ENCODE measurements at places on chromosomes 2 and 18.

DNA sequence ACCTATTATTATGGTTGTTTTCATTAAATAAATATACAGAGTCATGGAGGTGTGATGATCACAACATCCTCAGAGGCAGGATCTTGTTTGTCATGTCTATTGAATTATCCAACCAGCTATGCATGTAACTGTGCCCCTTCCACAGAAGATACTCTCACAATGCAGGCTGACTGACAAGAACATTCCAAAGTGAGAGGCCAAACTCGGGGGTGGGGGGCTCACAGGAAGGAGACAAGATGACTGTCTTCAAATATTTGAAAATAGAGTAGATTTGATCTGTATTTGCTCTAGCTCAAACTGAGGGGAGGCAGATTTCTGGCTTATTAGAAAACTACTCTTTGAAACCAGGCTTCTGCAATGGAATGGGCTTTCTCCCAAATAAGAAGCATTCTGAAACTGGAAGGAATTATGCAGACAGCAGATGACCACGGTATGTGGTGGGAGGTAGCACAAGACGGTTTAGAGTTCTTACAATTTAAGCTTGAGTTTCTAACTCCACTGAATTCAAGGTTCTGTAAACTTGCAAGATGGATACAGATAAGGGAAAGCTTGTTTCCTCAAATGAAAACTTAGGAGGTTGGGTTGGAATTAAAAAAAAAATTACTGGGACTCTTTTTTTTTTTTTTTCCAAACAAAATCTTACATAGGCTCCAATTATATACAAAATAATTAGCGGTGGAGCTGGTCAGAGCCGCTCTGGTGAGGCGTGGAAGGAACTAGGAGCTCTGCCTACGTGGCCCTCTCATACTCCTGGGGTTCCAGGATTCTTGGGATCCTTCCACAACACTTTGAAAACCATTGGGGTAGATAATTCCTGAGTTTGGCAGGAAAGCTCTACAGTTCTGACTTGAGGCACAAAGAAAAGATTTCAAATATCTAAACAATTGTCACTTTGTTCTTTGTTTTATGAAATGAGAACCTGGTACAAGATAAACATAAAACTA is 79.3 kb downstream of the PLA2R1 start:
- no peak for DNase-seq

DNA sequence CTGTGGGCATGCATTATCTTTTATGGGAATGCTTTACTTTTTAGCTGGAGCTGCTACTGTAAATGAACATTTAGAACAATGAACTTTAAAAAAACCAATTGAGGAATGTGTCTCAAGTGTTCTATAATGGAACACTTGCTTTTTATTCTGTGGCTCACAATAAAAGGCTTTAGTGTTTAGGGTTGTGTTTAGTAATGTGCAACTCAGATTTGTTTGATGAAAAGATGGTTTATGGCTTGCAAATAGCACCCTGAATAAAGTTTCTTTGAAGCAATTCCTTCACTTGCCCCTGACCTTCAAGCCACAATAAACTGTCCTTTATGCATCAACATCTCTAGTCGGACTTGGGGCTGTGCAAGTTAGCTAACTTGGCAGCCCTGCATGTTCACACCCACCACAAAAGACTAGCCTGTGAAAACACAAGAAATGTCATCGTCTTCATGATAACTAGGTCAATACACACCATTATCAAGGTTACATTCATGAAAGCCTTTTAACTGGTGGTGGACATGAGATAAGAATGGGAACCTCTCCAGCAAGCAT is 98.7 kb downstream of the MYO1B start:
- DNase-seq = no peak

GRCh38 chr2:222025881-222026271 is 272.9 kb downstream of the PAX3 start:
- DNase-seq = no peak

GRCh38 chr2:83481436-83481835 is 977.6 kb downstream of the SUCLG1 start:
- DNase-seq = no peak

- no peak for DNase-seq
Measured at GRCh38 chr2:206700156-206700555, 18.0 kb downstream of the DYTN start.

- no peak for DNase-seq
Measured at GRCh38 chr2:54085069-54085468, 30.3 kb upstream of the ACYP2 start.

- DNase-seq = no peak
Measured at GRCh38 chr2:144470816-144471215, 49.1 kb downstream of the ZEB2 start.

GRCh38 chr2:197677483-197677882 is 2.1 kb upstream of the RFTN2 start:
- DNase-seq = no peak

DNA sequence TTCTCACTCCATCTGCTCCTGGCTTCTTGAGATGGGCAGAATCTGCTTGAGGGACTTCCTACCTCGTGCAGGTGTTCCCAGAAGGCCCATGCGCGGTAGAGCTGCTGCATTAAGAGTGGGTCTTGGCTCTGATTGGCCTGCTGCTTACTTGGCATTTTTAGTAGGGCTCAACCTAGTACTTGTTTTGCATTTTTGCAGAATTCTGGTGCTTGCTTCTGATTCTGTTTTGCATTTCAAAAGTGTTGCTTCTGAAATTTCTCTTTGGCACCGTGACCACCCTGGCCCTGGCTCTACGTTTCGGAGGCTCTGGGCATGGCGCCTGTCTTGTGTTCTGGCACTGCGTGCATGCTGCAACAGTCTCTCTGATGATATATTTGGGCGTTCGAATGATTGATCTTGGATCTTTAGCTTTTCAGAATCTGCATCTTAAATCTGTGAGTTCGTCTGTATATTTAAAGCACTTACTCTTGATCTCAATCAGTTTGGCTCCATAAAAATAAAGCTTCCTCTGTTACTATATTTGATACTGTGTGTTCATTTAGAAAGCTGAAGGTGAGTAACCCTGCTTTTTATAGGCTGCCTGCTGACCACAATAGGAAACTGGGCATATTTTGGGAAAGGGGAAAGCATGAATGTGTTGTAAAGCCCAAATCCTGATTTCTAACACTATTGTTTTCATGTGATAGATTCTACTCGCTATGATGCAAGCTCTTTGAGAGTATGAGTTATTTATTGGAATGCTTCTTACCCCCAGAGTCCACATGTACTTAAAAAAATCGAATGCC is 22.2 kb downstream of the EFR3B start:
- DNase-seq = peak; percentile 74

GRCh38 chr2:84856787-84857186 is 24.1 kb downstream of the TRABD2A start:
- no peak for DNase-seq

DNA sequence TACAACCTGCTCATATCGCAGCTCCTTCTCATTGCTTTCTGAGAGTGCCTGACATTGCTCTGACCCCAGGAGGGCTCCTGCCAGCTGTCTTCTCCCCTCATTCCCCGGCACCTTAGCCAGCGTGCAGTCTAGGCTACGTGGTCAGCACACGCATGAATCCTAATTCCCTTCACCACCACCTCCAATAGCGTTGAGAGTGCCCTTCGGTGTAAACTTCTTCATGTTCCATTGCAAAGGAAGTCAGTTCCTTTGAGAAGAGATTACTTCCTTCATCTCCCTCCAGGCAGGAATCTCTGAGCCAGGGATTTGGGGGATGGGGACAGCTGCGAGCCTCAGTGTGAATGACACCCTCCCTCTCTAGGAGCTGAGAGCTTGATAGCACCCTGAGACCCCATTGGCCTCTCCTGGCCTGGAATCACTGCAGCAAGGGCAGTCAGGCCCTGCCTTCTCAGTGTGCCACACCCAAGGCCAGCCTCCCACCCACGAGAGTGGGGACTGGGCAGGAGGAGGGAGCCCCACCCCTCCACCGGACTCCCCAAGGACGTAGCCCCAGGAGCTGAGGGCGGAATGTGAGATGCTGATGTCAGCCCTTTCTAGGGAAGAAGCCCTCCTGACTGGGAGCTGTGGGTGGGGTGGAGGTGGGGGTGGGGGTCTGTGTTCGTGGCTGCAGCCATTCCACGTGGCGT is 53.4 kb downstream of the SLC66A2 start:
- DNase-seq = no peak

DNA sequence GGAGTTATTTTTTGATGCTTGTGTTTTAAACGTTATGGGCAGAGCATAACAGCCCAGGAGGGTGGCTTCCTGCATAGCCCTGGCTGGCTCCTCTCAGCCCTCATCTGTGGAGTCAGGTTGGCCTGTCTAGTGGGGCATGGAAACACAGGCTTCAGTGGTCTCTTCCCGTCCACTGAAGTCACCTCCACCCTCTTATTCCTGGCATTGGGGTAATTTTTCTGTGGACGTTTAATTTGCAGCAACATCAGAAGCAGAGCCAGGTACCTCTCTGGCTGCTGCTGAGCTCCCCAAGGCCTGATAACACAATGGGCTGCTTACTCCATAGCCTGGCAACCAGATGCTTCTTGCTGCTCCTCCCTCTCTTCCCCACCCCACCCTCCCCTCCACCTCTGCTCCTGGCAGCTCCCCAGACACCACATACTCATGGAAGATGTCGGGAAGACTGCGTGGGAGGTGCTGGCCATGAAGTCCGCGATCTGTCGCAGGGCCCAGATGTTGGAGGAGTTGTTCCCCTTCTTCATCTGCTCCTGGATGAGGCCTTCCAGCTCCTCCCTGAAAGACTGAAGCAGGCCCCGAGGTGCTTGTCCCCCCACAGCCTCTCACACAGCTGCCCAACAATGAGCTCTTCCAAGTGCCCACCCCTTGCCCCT is 64.0 kb downstream of the ADD2 start:
- peak; percentile 94 for DNase-seq

DNA sequence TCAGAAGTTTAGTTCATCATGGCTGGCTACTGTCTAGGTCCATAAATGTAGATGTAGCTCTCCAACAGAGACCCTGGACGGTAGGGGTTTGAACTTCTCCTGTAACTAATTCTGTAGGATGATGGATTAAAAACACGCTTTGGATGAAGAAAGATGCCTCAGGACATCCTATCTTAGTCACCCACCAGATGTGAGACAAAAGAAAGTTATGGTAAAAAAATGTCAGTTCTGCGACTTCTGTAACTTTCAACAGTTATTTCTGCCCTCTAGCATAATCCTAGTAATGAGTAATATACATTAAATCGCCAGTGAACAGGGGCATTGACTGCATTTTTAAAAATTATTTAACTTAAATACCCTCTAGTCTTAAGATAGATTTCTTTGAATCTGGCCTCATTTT is 210.1 kb upstream of the LRATD1 start:
- no peak for DNase-seq

DNA sequence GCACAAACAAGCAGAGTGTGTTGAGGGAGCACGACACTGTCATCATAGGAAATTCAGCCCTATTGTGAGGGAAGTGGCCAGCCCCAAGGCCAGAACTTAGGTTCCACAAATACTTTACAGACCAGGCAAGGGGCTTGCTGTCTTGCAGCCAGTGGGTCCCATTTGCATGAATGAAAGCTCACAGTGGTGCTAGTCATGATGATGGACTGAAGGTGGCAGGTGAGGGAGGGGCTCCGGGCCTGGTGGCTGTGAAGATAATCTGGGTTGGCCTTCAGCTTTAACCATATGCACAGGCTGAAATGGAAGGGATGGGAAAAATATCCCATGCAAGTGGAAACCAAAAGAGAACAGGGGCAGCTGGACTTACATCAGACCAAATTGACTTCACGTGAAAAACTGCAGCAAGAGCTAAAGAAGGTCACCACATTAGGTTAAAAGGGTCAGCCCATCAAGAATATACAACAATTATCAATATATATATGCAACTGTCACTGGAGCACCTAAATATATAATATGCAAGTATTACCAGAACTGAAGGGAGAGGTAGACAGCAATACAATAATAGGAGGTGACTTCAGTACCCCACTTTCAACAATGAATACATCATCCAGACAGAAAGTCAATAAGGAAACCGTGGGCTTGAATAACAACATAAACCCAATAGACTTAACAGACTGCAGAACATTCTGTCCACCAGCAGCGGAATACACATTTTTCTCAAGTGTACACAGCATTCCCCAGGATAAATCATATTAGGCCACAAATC is 39.6 kb downstream of the DCDC2C start:
- DNase-seq = no peak

DNA sequence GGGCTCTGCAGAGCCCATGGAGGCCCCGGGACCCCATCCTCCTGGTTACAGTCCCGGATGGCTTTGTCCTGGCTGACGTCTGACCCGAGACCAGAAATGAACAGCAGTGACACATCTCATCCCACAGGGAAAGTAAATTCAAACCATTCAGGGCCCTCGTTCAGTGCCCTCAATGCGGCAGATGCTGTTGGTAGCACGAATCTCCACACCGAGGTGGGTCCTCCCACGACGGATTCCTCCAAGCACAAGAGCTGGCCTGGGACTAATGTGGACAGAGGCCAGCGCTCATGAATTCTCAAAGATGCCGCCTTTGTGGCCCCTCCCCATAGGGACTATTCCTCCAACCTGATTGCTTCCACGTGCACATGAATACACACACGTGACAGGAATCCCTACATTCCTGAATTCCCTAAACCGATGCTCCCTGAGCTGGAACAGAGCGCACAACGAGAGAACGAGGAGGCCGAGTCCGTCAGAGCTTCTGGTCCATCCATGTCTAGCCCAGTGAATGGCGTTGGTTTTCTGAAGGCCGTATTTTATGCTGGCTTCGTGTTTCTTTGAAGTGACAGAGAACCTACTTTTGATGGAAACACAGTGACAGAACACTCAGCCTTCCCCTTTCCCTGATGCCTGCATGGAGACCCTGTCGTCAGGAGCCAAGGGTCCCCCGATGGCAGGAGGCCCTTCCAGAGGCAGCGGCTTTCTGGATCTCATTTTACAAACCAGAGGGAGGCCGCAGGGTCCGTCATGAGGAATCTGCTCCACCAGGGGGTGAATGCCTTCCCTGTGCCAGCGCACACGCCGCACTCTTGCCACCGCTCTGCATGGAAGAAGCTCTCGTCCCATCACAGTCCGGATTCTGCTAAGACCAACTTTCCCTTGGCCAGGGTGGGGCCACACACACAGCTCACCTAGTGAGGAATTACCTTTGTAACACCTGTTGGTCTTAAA is 64.3 kb upstream of the SNTG2 start:
- peak; percentile 13 for DNase-seq

GRCh38 chr2:64591188-64591587 is 62.5 kb downstream of the SERTAD2 start:
- DNase-seq = no peak

GRCh38 chr2:64538764-64539433 is 14.8 kb downstream of the AFTPH start:
- DNase-seq = no peak

DNA sequence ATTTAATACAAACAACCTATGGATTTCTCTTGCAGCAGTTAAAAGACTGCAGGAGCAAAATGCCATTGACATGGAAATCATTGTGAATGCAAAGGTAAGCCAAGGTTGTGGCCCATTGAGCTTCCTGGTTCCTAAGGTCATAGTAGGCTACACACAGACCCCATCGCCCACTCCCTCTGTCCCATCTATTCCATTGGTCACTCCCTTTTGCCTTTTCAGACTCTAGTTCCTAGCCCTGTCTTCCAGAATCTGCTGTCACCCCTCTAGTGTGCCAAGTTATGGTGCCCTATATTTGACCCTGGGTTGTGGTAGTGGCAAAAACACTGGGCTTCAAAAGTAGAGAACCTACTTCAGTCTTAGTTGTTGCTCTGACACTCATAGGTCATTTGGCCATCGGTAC is 44.7 kb downstream of the UGP2 start:
- no peak for DNase-seq

- DNase-seq = no peak
Measured at GRCh38 chr18:12883372-12883683, 709 bp downstream of the PTPN2 start.
